ENCODE measurements at places on chromosomes 12 and 14.
A peak's percentile ranks its signal among the peaks of the same experiment; 100 is the strongest.

DNA sequence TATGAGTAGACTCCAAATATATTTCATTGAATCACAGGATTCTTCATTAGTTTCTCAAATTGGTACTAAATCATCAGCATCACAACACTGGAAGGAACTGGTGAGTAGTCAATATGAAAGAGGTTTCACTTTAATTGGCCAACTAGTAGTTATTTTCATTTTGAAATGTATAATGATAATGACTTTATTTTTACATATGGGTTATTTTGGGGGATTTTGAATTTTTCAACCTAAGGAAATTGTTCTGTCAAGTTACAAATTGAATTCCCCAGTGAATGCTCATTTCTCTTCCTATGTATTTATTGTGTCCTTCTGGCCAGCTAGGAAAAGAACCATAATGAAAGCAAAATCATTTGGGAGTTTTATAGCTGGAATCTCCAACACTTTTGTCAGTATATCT, 174.2 kb upstream of the ATP2B1 start:
- DNase-seq, result no peak

- DNase-seq, result no peak
Measured at GRCh38 chr14:99552572-99553216, 51.3 kb downstream of the CCDC85C start.

DNA sequence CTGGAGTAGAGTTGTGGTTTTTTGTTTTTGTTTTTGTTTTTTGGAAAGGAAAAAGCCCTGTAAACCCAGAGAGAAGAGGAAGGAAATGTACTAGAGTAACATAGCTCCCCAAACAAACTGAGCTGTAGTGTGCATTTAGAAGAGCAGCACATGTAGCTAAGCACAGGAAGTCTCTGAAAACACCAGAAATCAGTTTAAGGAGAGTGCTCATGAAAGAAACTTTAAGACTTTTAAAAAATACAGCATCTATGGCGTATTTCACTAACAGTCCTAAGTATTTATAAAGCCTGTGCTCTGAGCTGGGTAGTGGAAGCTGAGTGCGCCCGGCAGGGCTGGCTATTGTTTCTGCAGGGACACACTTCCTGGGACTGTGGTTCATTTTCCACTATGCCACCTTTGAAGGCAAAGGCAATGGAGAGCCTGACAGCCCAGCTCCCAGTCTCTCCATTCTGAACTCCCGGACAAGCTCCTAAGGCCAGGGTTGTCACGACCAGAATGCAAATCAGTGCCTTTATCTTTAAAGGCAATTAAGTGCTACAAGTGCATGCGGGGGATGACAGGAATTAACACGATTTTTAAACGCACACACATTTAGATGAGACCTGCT, 45.4 kb downstream of the NIN start:
- no peak for DNase-seq

GRCh38 chr12:86256163-86256562, at the start of gene MGAT4C:
Gene MGAT4C (minus strand): TSS chr12:86256391.
- peak; percentile 85 for DNase-seq

- no peak for DNase-seq
Measured at GRCh38 chr14:68749487-68750475, 43.1 kb downstream of the ZFP36L1 start.

GRCh38 chr12:47121146-47121545, 41.4 kb upstream of the AMIGO2 start:
- DNase-seq, result no peak

DNA sequence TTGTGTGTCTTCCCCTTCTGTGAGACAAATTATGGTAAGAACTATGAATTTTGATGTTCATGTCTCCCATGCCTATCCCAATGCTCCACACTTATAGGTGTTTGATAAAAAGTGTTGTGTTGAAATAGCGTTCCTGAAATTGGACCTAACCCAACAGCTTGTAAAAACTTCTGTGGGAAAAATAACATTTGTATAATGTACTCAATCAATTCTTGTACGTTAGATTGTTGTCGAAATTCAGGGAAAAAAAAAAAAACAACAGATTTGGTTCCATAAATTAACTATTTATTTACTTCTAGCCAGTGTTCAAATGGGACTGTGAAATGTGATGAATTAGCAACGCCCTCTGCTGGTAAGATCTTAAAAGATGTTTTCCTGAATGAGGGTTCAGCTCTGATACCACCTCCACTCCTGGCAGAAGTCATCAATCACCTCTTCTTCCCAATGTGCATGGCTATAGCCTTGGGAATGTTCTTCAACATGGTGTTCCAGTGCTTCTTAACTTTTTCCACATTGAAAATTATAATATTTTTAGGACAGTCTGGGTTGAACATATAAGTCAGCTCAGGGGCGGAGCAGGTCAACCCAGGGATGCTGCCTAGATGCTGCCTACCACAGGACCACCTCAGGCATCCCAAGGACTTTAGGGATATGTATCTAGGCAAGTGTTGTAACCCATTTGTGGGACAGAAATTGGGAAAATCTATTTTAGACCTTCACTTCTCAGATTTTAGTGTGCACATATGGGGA, 170.6 kb downstream of the OTOGL start:
- no peak for DNase-seq

- DNase-seq, result no peak
Measured at GRCh38 chr14:24378981-24379906, 11.3 kb downstream of the NFATC4 start.

GRCh38 chr12:13836099-13836498, 145.3 kb downstream of the GRIN2B start:
- no peak for DNase-seq

GRCh38 chr12:131867891-131868675, 26.3 kb upstream of the ULK1 start:
- no peak for DNase-seq

DNA sequence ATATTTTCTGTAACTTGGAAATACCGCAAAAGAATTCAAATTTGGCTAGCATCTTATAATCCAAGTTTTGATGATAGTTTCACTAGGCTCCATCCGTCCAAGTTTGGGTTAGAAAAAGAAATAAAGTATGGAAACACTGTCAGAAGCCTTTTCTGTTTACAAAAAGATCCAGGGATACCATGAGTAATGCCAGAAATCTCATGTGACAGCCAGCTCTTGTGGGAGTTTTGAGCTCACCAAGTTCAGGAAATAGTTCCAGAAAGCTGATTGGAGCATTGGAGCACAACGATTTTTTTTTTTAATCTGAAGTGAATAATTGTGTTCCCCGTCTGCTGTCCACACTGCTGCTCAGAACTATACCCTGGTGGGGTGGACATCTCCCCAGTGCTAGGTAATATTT, 229.7 kb upstream of the NPAS3 start:
- no peak for DNase-seq

- no peak for DNase-seq
Measured at GRCh38 chr14:67576216-67576955, 23.7 kb downstream of the PIGH start.

- no peak for DNase-seq
Measured at GRCh38 chr14:83470466-83470865, 1936.8 kb upstream of the SEL1L start.

DNA sequence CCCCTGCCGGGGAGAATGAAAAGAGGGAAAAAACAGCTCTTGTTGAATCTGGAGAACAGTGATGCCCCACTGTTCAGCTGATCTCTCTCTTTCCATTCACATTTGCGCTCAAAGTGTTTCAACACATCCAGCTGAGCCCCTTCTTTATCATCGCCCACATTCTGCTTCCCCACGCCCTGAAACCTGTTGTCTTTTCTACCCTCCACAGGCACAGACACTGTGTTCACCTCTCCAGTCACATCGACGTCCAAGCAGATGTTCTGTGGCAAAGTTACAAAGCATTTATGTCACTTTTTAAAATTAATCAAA, 338.7 kb downstream of the EGLN3 start:
- no peak for DNase-seq

- DNase-seq, result no peak
Measured at GRCh38 chr12:29164477-29165393, 15.7 kb downstream of the FAR2 start.

DNA sequence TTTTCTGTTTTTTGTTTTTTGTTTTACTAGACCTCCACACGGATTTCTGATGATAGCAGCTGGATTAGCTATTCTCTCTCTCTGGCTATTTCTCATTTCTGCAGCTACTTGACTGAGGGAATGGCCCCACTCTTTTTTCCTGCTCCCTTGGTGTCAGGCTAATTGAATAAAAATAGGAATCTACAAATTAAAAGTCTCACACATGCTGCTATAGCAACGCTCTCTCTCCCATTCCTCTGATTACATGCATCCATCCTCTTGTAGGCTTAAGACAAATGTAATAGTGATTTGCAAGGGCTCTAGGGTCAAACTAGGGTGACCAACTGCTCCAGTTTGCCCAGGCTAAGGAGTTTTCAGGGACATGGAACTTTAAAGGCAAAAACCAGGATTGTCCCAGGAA, 221.8 kb downstream of the PHLDA1 start:
- DNase-seq, result no peak

- DNase-seq, result no peak
Measured at GRCh38 chr12:2650261-2651067, 144.3 kb upstream of the FKBP4 start.

DNA sequence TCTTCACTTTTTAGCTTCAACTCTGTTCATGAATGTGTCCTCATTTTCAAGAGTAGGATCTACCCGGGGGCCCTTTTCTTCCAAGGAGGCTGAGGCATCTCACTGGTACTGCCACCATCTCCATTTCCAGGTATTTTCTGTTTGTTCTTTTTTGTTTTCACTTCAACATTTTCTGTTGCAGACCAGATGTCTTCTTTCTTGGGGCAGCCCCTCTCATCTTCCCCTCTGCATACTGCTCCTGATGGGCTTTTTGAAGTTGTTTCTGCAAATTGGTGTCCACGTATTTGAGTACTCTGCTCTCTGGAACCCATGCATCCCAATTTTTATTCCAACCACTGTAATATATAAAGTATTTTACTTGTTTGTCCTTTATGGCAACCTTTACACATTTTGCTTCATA, 66.5 kb downstream of the LRP6 start:
- no peak for DNase-seq

- DNase-seq, result no peak
Measured at GRCh38 chr12:120835657-120836056, 68.5 kb downstream of the SPPL3 start.

All from NCI-H1092 (cell line).